Mucosa of descending colon (tissue), 3 donors: ENCODE measurements at places on chromosomes 2 and 18.
A peak's percentile ranks its signal among the peaks of the same experiment; 100 is the strongest.

GRCh38 chr2:197088694-197089093 is 162.2 kb upstream of the PGAP1 start:
- DNase-seq, result no peak

GRCh38 chr2:145543155-145543554 is 1023.2 kb upstream of the ZEB2 start:
- no peak for DNase-seq

- no peak for DNase-seq
These were observed 109.6 kb downstream of the SH3RF3 start for GRCh38 chr2:109238580-109238979.

DNA sequence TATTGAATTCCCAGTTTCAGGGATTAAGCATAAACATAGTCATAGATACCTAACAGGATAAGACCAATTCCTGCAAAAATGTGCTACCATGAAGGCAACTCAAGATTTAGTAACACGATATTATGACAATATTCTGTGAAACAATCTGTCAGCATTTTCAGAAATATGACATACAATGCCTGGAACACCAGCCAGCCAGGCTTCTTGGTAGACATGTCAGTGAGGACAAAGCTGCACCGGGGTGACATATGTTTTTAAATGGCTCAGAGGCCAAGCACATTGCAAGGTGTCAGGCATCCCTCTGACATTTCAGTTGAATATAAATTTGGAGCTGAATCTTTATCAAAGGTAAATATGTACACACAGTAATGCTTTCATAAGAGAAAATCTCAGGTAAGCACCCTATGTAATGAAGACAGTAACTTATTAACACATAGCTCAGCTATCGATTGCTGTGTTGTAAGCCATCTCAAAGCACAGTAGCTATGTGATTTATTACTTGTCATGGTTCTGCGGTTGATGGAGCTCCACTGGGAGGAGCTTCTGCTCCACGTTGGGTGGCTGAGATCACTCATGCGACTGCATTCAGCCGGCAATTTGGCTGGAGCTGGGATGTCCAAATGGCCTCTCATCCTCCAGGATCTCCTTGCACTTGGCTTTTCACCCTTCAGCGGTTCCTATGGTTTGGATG is 31.9 kb upstream of the EML6 start:
- DNase-seq, result no peak

- DNase-seq, result no peak
These were observed 90.5 kb downstream of the PMAIP1 start for GRCh38 chr18:59990121-59990823.

- DNase-seq, result no peak
These were observed 2.5 kb downstream of the CABLES1 start for GRCh38 chr18:23137788-23138216.

DNA sequence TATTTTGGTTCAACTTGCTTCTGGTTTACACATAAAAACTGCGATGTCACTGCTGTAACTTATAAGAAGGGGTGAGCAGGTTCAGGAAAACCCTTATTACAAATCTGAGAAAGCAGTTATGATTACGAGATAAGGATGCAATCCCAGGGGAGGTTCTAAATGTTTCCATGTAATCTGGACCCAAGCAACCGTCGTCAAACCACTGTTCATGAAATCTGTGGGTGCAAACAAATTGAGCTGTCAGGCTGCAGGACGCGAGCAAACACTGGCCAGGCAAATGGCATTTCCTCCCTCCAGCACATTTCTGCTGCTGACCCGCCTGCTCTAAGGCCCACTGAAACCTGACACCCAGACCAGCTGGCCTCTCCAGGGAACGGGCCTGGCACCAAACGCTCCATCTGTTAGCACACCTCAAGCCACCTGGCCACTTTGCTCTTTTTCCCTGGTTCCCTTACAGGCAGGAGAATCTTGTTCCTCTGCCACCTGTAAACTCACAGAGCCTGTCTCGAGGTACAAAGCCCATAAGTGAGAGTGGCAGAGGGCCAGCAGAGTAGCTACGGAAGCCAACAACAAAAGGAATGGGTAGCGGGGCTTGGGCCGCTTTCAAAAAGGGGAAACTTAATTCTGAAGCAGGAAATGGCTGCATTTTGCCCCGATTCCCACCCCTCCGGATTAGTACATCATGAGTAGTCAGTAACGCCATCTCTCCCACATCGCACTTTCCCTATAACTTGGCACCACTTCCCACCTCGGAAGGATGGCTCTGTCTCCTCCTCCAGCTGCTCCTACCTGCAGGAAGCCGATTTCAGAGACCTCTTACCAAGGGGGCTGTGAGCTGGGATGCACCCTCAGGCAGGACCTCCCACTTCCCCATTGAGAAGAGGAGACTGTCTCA is 26.5 kb downstream of the CRACDL start:
- peak; percentile 36 for DNase-seq

- no peak for DNase-seq
These were observed 40.0 kb upstream of the SULT1C3 start for GRCh38 chr2:108199726-108200125.

- DNase-seq, result no peak
These were observed 118.4 kb downstream of the INO80D start for GRCh38 chr2:205967391-205968075.

- DNase-seq, result no peak
These were observed 246.2 kb downstream of the XIRP2 start for GRCh38 chr2:167134381-167135072.

DNA sequence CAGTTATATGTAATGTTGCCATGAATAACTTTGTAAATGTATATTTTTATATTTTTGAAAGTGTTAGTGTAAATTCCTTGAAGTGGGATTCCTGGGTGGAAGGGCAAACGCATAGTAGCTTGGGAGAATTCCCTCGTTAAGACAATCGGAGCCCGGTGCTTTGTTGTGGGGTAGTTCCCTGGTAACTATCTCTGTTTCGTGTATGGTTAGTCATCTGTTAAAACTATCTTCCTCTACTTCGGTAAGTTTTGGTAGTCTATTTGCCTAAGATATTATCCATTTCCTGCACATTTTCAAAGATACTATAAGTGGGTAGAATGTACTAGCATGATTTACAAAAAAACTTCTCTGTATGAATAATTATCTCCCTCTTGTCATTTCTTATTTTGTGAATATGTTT is 113.8 kb upstream of the NRXN1 start:
- no peak for DNase-seq

- no peak for DNase-seq
These were observed 41.6 kb downstream of the ACKR3 start for GRCh38 chr2:236610991-236611821.

- DNase-seq, result no peak
These were observed 163.9 kb downstream of the COL4A4 start for GRCh38 chr2:227000123-227000522.

GRCh38 chr18:41887100-41887499 is 67.9 kb upstream of the PIK3C3 start:
- DNase-seq, result no peak

DNA sequence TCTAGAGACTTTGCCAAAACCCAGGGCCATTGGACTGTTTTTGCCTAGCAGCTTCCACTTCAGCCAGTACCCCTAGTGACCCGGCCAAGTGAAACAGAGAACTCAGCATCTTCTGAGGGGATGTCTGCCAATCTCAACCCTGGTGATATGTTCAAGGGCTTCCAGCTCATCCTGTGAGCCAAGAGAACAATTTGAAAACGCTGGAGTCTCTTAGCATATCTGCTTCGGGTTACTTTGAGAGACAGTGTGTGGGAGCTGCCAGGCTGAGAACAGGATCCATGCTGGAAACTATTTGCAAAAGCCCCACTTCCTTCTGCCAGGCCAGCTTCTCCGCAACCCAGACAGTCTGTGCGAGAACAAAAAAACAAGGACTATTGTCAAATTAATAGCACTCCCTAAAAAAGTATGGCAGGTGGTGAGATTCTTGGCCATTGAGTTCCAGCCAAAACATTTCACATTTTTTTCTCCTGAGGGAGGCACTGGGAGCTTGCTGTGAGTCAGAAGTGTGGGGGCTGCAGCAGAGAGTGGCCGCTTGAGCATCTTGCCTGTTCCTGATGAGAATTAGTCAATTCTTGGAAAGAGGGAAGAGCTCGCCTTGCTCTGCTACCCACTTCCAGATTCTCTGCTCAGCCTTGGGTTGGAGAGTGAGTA is 395.6 kb upstream of the TRIB2 start:
- DNase-seq, result no peak

DNA sequence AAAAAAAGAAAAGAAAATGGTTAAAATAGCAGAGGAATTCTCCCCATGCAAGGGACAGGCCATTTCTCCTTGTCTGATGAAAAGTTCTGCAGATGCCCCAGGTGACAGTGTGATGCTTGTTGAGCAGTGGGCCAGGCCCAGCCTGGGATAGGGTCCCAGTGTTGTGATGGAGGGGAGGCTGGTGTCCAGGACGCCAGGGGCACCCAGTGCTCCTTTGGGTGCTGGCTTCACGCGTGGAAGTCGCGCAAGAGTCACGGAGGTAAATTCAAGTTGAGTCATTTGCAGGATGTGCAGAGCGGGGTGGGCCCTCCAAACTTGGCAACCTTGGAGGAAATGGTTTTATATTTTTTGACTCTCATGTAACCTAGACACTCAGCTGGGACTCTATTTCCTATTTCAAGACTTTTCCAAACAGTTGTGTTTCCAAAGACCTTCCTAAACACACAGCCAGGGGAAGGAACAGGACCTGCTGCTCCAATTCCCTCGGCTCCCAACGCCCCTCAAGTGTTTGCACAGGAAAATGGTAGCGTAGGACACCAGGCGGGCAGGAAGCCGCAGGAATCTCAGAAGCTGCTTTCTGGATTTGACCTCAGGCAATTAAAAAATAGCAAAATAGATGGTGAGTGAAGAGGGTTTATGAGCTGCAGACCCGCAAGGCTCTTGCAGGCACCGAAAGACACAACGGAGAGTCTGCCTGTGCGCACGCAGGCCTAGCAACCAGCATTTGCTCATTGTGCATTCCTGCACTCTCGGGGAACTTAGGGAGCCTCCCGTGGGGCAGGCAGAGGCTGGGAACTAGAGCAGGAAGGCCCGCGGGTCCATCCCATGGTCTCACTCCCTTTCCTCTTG is 107.1 kb upstream of the ODC1 start:
- no peak for DNase-seq

DNA sequence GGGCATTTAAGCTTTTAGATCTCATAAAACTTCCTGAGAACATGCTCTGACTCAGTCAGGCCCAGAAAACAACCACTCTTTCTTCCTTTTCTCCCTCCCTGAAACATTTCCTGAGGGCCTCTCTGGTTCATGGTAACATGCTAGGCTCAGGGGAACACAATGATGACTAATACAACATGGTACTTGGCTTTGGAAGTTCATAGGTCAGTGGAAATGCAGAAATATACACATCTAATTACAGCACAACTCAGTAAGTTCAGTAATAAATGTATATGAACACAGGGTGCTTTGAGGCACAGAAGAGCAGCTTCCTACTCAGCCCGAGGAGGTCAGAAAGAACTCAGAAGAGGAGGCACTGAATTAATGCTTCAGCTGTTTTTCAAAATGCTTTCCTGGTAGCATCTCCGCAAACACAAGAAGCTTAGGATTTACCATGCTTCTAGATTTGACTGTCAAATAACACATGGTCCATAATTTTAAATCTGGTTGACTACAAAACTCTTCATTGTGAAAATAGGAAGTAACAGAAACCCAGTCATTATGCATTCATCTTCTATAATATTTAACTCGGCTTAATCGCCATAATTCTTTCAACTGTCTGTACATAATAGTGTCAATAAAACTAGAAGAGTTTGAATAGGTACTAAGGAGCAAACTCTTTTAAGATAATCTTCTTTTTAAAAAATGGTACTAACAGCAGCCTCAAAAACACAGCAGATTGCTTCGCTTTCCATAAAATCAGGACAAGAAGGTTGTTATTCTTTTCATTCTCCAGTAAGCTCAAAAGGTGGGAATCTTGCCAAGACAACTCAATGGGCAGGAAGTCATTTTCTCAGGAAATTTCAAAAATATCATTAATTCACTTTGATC is 251.3 kb downstream of the DLGAP1 start:
- no peak for DNase-seq

DNA sequence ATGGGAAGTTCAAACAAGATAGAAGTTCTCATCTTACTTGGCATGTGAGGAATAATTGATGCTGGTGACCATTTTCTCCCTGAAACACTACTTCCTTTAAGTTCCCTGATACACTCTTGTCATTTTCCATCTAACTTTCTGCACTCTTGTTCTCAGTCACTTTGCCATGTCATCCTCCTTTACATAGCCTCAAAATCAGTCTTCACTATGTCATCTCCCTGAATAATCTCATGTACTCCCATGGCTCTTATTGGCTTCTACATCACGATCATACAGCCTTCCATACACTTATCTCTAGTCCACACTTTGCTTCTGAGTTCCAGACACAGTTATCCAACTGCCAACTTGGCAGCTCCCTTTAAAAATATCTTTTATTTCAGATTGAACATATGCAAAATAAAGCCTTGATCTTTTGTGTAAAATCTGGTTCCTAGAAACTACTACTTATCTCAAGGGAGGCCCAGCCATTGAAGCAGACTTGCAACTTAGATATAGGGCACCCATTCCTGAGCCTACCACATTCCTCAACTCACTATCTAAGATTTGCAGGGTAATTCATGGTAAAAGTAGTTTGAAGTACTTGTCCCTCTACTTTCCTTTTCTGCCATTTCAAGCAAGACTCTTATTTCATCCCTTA is 1070.2 kb upstream of the NXPH2 start:
- DNase-seq, result no peak

DNA sequence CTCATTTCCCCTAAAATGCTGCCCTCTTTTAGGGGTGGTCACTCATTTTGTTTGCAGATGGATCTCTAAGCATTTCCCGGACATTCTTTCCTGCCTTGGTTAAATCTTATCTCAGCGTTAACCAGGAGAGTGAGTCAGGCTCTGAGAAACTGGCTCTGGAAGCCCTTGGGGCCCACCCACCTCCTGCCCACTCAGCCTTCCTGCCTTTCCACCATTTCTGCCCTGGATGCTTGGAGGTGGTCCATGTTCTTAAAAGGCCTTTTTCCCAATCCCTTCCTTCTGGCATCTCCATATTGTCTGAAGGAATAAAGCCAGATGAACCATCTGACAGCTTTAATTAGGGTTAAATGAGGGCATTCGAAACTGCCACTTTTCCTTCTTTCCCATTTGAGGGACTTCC is 9.5 kb downstream of the HK2 start:
- DNase-seq, result no peak

GRCh38 chr2:225649274-225649673 is 249.8 kb downstream of the NYAP2 start:
- DNase-seq, result no peak

GRCh38 chr2:56128235-56128634 is 55.6 kb upstream of the CCDC85A start:
- no peak for DNase-seq

GRCh38 chr2:82837588-82838304 is 1621.3 kb downstream of the SUCLG1 start:
- DNase-seq, result no peak

- DNase-seq, result peak; percentile 15
These were observed 248.6 kb downstream of the NR4A2 start for GRCh38 chr2:156083763-156084493.

GRCh38 chr2:43070030-43070429 is 156.4 kb downstream of the ZFP36L2 start:
- DNase-seq, result peak; percentile 52

GRCh38 chr2:57943315-57943714 is 103.3 kb upstream of the VRK2 start:
- DNase-seq, result no peak

DNA sequence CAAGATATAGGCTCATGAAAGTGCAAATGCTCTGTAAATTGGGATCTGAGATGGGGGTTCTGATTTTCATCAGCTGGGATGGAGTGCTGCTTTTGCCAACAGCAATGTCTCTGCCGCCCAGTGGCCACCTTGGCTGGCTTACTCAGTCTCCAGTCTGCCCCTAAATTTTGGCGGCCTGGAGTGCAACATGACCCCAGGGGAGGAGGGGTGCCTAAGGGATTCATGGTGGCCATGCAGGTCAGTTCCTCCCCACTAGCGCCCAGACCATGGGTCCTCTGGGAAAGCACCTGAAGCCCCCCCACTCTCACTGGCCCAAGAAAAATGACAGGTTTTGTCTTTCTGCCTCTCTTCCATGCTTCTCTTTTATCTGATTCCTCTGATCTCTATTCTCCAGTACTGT is 45.0 kb downstream of the SLC4A3 start:
- DNase-seq, result no peak
